ENCODE measurements at places on chromosomes 7 and 10.

- ATAC-seq, result no peak
Measured at GRCh38 chr7:5690931-5691473, 90.5 kb downstream of the RNF216 start.

DNA sequence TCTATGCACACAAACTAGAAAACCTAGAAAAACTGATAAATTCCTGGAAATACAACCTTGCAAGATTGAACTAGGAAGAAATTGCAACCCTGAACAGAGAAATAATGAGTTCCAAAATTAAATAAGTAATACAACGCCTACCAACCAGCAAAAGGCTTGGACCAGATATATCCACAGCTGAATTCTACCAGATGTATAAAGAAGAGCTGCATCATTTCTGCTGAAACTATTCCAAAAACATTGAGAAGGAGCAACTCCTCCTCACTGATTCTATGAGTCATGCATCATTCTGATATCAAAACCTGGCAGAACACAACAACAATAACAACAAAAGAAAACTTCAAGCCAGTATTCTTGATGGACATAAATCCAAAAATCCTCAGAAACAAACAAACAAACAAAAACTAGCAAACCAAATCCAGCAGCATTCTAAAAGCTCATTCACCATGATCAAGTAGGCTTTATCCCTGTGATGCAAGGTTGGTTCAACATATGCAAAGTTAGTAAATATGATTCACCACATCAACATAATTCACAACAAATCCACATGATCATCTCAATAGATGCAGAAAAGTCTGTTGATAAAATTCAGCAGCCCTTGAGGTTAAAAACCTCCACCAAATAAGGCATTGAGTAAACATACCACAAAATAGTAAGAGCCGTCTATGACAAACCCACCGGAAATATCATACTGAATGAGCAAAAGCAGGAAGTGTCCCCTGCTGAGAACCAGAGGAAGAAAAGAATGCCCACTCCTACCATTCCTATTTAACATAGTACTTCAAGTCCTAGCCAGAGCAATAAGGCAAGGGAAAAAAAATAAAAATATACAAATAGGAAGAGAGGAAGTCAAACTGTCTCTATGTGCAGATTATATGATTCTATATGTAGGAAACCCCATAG lies 98.2 kb downstream of the PCDH15 start:
- ATAC-seq, result no peak

DNA sequence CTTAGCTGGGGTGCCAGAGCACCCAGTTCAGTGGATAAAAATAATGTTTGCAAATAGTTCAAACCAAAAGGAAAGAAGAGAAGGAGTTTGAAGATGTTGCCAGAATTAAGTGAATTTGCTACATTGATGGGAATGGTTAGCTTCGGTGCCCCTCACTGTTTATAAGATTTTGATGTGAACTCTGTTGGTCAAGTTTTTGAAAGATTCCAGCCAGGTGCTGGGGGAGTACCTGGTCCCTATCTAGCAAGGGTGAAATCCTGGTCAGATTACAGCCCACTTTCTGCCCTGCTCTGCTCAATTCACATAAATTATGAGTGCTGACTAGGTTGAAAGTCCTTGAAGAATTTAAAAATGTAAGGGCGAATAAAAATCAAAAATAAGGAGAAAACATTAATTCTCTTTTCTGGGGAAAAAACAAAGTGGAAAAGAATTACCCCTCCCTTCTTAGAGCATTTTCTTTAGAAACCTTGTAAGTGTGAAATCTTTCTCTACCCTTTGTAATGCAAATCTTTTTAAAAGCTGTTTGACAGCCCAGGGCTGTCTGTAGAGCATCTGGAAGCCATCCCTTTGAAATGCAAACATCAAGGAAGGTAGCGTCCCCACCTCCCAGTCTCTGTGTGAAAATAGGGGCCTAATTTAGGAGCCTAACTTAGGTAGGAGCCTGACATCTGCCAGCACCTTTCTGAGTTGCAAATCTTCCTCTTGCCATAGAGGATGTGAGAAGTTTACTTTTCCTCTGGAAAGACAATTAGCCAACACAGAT lies 1.4 kb upstream of the GIMAP5 start:
- no peak for ATAC-seq

GRCh38 chr7:136446751-136447150 lies 421.7 kb upstream of the CHRM2 start:
- no peak for ATAC-seq

GRCh38 chr10:71211775-71212317 lies 524 bp upstream of the UNC5B start:
- ATAC-seq, result no peak

- no peak for ATAC-seq
Measured at GRCh38 chr10:44394696-44395381, 9.9 kb upstream of the CXCL12 start.

DNA sequence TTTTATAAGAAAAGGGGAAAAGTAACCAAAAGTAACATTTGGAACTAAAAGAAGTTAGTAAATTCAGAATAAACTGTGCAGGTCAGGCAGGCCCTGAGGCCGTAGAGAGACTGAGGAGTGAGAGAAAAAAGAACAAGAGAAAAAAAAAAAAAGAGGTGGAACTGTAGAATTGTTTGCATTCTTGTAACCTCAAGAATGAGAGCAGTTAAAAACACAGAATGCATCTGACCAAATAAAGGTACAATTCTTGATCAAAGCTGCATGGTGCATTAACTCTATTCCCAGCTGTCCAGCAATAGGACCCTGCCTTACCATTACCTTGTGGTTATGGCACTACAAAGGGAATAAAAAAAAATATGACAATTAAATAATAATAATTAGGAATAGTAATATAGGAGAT lies 170.1 kb upstream of the SEMA3A start:
- ATAC-seq, result no peak

GRCh38 chr10:106980495-106981451 lies 183.7 kb downstream of the SORCS1 start:
- no peak for ATAC-seq

GRCh38 chr10:86644152-86644793 lies 10.1 kb upstream of the OPN4 start:
- ATAC-seq, result no peak

DNA sequence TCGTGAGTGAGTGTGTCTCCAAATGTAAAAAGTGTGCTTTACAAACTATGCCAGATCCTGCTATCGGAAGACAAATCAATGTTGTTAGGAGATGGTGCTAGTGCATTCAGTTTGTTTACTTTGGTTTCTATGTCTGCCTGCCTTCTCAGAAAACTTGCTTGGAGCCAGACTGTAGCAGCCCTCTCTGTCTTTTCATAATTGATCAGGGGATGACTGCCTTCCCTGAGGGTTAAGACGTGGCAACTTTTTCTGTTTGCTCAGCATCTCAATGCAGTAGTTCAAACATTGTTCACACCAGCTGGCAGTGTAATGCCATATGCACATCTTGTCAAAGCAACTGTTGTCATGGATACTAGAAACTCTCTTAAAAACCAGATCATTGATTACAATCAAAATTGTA lies 118.5 kb downstream of the FOXP2 start:
- no peak for ATAC-seq

DNA sequence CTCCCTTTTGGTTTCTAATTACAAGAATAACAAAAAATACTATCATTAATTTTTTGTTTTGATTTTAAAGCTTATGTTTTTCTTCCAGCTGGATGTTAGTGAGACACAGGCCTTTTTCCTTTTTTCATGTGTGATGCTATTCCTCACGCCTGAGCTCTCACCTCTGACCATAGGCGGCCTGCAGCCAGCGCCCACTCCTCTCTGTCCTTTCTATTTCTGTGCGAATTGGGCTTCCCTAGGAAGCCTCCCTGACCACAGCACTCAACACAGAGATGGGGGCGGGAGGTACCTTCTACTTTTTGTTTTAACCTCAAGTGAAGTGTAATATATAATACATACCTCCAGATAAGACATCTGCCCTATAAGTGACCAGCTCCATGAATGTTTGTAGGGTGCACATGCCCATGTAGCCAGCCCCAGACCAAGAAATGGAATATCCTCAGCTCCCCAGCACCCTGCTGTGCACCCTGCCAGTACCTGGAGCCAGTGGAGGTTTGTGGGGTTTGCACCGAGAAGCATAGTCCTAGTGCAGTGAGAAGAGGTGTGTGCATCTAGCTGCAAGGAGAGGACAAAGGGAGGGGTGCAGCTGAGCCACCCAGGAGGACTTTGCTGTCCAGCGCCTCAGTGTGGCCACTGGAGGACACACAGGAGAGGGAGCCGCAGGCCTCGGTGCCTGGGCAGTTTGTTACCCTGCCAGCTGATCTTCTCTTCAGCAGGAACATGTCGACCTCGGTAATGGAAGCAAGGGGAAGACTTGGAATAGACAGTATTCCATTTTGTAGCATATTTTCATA lies 38.5 kb downstream of the BNIP3 start:
- ATAC-seq, result no peak

DNA sequence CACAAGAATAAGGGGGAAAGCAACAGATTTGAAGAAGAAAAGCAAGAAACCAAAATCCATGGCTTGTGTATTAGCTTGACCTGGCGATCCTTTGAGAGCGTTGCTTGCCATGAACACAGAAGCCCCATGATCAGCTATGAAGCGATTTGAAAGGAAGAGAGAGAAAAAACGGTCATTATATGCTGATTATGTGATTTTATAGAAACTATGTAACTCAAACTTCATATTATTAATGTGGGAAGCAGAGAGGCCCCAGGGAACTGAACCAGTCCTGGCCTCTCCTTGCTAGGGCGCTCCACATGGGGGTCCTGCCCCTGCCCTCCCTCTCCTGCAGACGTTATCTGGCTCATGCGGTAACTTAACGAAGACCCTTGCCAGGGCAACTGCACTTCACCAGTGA lies 306.1 kb upstream of the ADARB2 start:
- no peak for ATAC-seq

DNA sequence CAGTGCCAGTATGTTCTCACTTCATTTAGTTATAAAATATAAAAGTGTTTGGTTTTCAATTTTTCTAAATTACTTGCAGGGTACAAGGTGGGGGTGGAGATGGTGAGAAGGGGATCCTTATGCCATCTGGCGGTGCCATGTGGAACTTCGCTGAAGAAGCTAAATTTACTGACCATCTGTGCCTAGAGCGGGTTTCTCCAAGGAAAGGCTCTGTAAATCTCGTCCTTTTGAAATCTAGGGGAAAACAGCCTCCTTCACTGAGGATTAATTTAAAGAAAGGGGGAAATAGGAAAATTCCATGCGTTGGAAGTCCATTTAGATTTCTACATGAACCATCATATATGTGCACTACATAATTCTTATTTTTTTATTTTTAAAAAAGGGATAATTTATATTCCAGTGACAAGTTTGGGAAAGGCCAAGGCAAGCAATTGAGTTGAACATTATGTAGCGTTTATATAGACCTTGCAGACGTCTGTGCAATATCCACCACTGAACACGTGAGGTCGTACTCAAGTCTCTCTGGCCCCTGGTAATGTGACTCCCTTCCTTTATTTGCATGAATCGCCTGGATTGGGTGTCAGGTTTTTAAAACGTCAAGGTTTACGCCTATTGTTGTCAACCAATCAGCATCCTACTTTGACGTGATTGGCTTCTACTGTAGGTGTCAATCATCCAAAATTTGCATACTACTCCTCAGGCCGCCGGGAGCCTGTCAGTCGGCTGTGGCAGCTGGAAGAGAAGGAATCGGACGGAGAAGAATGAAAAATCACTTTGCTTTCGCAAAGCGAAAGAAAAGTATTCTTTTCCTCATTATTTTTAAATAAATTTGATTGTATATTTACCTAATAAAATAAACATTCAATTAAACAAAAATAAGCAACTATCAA lies 297.1 kb upstream of the NFE2L3 start:
- ATAC-seq, result no peak

- peak; percentile 89 for ATAC-seq
Measured at GRCh38 chr10:51743146-51743545, 43.8 kb upstream of the CSTF2T start.

GRCh38 chr10:48791267-48791928 lies 106.7 kb downstream of the WDFY4 start:
- no peak for ATAC-seq

DNA sequence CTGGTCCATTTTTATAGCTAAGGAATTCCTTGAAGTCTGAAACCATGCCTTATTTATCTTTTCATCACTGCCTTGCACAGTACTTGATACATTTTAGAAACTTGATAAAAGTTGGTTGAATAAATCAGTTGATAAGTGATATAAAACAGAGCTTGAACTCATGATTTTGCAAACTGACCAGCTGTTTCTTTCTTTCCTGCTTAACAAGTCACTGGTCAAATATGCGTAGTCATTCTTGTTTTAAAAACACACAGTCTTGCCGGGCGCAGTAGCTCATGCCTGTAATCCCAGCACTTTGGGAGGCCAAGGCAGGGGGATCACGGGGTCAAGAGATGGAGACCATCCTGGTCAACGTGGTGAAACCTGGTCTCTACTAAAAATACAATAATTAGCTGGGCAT lies 6.3 kb downstream of the TPST1 start:
- no peak for ATAC-seq

- no peak for ATAC-seq
Measured at GRCh38 chr10:7111561-7111960, 299.3 kb downstream of the SFMBT2 start.

GRCh38 chr7:2997014-2997413 lies 46.7 kb downstream of the CARD11 start:
- no peak for ATAC-seq

DNA sequence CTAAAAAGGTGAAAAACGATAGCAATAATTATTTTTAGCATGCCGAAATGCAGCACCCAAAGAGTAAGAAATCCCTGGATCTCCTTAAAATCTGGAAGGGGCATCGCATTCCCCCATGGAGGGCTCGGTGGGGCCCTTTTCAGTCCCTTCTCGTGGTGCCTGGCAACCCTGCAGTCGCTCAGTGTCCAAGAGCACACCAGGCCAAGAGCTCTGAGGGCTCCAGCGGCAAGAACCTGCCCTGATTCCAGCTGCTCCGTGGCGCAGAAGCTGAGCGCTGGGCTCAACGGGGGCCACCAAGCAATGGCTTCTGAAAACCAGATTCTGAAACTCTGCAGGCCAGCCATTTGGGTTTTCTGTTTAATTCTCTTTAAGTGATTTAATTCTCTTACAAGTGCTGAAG lies 131.2 kb downstream of the PRKAG2 start:
- ATAC-seq, result no peak

DNA sequence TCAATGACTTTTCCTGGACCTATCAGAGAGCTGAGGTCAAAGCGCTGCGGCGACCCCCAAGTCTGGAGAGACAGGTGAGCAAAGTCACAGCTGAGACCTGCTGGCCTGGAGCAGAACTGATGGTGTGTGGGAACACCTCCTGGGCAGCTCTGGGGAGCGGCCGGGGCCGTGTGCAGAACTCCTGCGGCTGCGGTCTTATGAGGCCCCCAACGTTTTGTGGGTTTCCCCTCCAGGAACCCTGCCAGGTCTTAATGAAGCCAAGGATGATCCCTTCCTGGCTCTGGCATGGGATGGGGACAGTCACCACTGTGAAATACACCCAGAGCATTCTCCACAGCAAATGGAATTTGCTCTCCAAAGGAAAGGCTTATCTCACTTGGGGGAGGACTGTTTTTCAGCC lies 26.1 kb downstream of the DPYSL4 start:
- ATAC-seq, result no peak

- no peak for ATAC-seq
Measured at GRCh38 chr7:115734641-115735040, 295.9 kb downstream of the TFEC start.

- no peak for ATAC-seq
Measured at GRCh38 chr7:143383642-143383957, 2.5 kb downstream of the ZYX start.

GRCh38 chr10:116817178-116817577 lies 32.1 kb upstream of the ENO4 start:
- no peak for ATAC-seq
